ENCODE measurements at places on chromosomes 11 and 22.

DNA sequence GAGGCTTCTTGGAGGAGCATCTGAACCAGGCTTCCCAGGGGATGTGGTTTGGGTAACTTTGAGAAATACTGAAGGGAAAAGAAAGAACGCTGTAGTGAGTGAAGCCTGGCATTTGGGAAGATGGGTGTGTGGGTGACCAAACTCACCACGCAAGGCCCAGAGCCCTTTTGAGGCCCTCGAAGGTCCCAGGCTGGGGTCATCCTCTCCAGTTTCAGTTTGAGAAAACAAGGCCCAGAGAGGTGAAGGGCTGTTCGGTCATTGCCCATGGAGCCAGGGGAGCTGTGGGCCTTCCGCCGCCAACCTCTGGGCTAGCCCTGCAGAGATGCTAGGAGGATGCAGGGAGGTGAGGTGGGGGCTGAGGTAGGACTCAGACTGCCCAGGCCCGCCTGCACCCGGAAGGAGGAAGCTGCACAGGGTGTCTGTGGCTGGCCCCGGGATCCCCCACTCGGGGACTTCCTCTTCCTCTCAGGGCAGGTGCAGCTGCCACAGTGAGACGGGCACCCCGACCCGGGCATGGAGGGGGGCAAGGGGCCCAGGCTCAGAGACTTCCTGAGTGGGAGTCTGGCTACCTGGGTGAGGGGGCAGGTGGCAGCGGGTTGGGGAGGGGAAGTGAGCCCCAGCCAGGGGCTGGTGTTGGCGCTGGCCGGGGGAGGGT is at the start of gene CCDC88B:
CCDC88B (plus strand) TSS at position 451 of the 655 bp plus-strand sequence; CDS start at position 514, 63 bp downstream.
- peak; percentile 78 for DNase-seq

DNA sequence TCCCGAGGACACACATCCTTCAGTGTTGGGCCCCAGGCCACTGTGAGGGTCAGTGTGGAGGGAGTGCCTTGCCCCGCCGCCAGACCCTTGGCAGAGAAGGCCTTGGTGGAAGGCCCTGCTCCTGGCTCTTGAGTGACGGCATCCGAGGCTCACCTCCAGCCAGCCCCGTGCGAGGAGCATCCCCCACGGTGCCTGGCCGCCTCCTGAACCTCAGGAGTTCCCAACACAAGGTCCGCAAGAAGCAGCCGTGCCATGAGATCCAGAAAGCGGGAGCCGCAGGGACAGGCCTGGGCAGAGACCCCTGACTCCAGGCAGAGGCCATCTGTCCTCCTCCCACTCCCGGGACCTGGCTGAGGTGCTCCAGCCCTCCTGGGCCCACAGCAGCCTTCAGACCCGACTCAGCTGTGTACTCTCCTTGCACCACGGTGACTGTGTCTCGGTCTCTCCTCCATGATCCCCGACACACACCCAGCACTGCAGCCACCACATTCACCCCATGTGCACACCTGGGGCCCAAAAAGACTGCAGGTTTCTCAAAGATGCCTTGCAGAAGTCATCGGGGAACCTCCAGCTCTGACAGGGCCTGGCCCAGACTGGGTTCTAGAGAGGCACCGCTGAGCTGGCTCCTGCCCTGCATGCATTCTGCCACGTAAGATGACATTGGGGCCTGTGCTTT is 870.2 kb downstream of the BRD1 start:
- no peak for DNase-seq

GRCh38 chr11:78253797-78254196 is 65.1 kb downstream of the USP35 start:
- no peak for DNase-seq

GRCh38 chr22:39514373-39514973 is 5.9 kb upstream of the ATF4 start:
- no peak for DNase-seq

GRCh38 chr11:32090545-32091370 is at the start of gene RCN1:
Gene RCN1 (plus strand): TSS chr11:32091074. CDS start chr11:32091197, 123 bp downstream.
- DNase-seq, result no peak

DNA sequence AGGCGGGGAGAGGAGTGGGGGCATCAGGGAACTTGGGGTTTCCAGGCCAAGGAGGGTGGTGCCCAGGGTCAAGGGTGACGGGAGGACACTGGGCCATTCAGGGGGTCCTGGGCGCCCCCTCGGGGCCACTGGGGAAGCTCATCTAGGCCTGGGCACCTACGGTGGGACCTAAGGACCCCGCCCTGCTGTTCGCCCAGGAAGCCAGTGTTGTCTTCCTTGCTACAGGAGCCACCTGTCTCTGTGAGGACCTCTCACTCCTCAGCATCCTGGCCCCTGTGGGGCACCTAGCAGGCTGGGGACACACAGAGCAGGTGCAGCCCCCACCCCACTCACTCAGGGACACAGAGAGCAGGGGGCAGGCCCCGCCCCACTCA is 191.6 kb downstream of the IGLL1 start:
- no peak for DNase-seq

- DNase-seq, result no peak
Observed at GRCh38 chr22:20226077-20226716, 41.9 kb downstream of the RTN4R start.

DNA sequence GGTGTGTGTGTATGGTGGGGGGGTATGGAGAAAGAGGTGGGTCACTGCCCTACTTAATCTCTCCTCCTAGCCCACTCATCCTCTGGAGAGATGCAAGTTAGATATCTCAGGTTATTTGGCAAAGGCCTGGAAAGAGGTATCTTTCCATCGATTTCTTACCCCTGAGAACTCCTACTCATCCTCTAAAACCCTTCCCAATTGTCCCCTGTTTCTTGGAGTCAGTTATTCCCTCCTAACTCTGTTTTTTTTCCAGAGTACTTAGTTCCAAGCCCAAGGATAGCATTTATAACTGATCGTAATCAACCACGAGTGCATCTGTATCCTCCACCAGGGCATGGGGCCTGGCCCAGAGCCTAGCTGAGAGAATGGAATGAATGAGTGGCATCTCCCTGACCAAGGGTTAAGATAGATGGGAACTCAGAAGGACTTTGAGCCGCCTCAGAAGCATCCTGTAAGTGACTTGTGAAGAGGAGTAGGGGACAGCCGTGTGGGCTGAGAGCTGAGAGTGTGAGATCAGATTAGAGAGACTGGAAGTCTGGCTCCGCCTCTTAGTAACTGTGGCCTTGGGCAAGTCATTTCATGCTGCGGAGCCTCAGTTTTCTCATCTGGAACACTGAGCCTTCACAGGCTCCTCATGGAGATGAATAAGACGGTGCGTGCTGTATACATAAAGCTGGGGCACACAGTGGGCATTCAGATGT is 16.2 kb downstream of the CD6 start:
- DNase-seq, result peak; percentile 71

- no peak for DNase-seq
Observed at GRCh38 chr11:47955061-47955755, 25.2 kb upstream of the PTPRJ start.

DNA sequence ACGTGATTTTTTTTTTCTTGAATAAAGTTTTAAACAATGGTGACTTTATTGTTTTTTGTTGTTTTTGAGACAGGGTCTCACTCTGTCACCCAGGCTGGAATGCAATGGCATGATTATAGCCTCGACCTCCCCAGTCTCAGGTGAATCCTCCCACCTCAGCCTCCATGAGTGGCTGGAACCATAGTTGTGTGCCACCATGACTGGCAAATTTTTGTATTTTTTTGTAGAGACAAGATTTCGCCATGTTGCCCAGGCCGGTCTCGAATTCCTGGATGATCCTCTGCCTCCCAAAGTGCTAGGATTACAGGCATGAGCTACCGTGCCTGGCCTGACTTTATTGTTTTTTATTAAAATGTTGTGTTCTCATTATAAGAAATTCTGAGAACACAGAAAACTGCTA is 12.2 kb upstream of the CRYBB3 start:
- DNase-seq, result no peak

- DNase-seq, result no peak
Observed at GRCh38 chr22:42906605-42907348, 49.7 kb upstream of the ARFGAP3 start.

DNA sequence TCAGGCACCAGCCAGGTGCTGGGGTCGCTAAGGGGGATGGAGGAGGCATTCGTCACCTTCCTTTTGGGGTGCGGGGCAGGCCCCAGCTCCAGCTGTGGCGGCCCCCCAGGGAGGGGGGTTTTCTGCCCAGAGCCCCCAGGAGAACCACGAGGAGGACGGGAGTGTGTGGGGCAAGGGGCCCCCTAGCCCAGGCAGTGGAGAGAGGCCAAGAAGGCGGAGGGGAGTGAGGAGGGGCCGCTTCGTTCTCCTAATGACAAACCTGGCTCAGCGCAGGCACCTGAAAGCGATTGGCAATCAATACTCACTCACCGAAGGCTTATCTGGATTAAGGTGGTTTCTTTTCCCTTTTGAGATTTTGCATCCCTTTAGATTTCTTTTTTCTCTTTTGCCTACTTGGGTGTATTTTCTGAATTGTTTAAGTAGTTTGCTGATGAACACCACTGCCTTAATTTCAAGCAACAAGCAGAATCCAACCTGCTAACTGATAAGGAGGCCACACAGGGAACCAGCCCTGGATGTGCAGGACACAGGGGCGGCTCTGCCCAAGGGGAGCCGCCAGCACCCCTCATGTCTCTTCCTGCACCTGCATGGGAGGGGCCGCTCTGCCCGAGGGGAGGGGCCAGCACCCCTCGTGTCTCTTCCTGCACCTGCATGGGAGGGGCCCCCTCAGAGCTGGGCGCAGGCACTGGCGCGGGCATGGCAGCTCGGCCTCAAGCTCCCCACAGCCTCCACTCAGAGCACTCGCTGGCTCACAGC is 122.3 kb downstream of the BRD1 start:
- no peak for DNase-seq

GRCh38 chr11:130710497-130711012 is 205.7 kb downstream of the SNX19 start:
- DNase-seq, result no peak

- no peak for DNase-seq
Observed at GRCh38 chr11:10762185-10762584, 11.1 kb downstream of the CTR9 start.

DNA sequence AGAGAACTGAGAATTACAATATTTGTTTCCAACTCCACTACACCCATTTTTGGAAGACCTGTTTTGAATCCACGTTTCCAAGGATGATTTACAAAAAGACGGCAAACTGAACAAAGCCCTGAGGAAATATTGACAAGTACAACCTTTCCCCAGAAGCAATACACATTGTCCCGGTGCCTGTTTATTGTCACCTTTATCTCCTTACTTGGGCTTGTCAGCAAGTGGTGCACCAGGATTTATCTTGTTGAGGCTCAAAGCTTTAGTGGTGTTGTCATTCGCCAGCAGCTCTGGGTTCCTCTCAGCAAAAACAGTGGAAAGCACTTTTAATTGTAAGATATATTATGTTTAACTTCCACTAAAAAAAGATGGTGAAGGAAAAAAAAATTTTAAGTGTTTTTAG is 1191.9 kb upstream of the TENM4 start:
- no peak for DNase-seq

DNA sequence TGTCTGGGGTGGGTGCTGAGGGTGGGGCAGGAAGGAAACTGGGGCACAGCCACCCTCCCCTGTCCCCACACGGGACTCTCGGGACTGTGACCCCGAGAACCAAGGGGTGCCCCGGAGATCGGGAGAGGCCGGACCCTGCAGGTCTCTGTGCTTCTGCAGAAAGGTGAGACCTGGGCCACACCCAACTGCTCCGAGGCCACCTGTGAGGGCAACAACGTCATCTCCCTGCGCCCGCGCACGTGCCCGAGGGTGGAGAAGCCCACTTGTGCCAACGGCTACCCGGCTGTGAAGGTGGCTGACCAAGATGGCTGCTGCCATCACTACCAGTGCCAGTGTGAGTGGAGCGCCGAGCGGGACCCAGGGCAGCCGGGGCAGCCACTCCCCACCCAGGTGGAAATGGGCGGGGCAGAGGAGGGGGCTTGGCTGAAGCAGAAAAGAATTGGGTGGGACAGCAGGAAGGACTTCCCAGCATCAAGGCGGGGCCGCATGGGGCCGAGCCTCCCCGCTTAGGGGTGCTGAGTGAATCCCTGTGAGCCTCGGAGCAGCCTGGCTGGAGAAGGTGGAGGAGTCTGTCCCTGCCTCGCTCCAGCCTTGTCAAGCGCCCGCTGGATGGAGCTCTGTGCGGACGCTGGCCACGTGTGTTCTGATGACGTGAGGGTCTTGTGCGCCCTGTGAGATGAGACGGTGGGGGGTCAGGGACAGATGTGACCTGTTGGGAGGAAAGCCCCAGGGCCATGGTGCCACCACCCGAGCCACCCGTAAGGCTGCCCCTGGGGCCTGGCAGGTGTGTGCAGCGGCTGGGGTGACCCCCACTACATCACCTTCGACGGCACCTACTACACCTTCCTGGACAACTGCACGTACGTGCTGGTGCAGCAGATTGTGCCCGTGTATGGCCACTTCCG is 29.3 kb upstream of the MUC5B start:
- no peak for DNase-seq

DNA sequence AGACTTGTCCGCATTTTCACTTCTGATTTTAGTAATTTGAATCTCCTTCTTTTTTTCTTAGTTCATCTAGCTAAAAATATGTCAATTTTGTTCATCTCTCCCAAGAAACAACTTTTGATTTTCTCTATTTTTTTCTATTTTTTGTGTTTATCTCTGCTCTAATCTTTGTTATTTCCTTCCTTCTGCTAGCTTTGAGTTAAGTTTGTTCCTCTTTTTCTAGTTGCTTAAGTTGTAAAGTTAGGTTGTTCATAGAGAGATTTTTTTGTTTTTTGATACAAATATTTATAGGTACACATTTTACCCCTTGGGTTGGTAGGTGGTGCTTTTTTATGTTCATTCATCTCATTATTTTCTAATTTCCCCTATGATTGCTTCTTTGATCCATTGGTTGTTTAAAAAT is 22.1 kb upstream of the XKR3 start:
- DNase-seq, result no peak

GRCh38 chr22:40603088-40603605 is 33.4 kb downstream of the MRTFA start:
- no peak for DNase-seq

GRCh38 chr11:72782081-72782920 is 11.5 kb downstream of the STARD10 start:
- DNase-seq, result no peak

DNA sequence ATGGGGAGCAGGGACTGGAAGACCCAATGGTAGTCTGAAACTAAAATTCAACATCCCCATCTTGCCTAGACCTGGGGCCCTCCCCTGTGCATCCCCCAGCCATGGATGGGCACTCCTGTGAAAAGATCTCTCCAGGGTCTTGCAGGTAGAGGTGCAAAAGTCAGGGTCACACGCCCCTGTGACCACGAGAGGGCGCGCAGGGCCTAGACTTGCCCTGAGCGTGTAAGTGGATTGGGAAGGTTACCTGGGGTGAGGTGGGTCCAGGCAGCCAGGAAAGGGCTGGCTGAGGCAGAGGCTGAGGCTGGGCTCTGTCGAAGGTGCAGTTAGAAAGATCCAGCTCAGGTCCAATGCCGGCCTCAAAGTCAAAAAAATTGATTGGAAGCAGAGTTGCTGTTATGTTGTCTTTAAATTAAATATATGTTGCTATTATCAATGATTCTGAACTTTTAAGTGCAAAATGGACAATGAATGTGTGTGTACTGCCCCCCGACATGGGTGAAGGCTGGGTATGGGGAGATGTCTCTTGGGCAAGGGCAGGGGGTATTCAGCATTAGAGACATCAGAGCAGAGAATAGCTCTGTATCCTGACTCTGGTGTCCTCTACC is 4.8 kb upstream of the POU2F3 start:
- peak; percentile 61 for DNase-seq

GRCh38 chr22:46941968-46942798 is 179.7 kb downstream of the TBC1D22A start:
- DNase-seq, result no peak

GRCh38 chr11:62885137-62885750 is 4.5 kb downstream of the SLC3A2 start:
- DNase-seq, result no peak

- DNase-seq, result no peak
Observed at GRCh38 chr11:62545437-62546243, 966 bp downstream of the AHNAK start.

Measured in stimulated activated CD4-positive, alpha-beta T cell treated with anti-CD3 and anti-CD28 coated beads, Interleukin-15, amount 100 ng/mL, for 48 hours (primary cell).